ENCODE measurements at places on chromosomes 2 and 18.

DNA sequence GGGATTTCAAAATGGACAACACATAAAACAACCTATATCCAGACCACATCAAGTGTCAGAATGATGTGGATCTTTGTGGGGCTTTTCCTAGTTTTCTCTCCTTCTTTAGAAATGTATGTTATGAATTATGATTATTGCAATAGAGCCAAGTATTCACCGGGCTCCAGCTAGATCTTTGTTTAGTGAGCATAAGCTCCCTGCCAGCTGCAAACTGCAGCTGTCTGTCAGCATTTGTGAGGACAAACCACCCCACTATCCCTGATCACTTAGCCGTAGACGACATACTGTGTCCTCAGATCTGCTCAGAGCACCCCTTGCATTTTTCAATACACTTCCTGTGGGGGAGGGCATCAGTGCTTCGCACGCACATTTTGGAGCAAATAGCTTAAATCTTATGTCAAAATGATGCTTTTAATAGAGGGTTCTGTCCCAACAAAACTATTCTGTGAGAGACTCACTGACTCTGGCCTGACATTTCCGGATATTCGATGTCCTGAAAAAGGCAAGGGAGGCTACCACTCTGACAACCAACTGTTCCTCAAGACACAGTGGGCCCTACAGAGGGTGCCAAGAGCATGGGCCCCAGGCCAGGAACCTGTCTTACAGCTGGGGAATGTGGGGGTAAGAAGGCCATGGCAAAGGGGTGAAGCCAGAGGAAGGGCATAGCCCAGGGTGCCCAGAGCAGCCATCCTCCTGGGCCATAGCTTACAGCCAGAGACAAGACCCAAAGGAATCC is 346.0 kb downstream of the ARHGAP15 start:
- DNase-seq = no peak

DNA sequence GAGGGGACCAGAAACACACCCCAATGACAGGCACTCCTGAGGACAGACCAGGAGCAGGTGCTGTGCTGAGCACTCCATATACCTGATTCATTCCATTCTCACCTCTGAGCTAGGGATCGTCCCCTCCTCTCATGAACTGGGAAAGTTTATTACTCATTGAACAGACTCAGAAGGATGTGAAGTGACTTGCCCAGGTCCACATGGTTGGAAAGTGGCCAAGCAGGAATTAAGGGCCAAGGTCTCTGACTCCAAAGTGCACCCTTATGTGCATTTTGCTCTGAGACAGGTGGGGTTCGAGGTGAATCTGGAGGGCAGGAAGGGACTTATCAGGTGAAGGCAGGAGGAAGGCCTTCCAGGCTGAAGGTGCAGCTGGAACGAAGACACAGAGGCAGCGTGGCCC is 25.1 kb upstream of the PLB1 start:
- no peak for DNase-seq

GRCh38 chr2:46459694-46460093 is 19.7 kb upstream of the TMEM247 start:
- DNase-seq = no peak

DNA sequence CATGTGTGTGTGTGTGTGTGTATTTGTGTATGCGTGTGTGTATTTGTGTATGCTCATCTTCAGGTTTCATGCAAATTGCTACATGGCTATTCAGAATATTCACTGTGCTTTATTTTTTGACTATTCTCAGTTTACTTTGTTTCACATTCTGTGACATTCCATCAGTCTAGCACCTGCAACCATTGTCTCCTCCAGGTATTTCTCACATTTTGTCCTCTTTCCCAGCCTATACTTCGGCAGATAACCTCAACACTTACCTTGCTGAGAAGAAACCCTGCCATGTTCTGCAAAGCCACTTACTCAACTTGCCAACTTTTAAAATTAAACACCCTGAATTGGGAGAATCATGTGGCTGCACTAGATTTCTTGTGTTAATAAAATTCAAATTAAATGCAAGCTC is 135.4 kb upstream of the REG3A start:
- DNase-seq = no peak

DNA sequence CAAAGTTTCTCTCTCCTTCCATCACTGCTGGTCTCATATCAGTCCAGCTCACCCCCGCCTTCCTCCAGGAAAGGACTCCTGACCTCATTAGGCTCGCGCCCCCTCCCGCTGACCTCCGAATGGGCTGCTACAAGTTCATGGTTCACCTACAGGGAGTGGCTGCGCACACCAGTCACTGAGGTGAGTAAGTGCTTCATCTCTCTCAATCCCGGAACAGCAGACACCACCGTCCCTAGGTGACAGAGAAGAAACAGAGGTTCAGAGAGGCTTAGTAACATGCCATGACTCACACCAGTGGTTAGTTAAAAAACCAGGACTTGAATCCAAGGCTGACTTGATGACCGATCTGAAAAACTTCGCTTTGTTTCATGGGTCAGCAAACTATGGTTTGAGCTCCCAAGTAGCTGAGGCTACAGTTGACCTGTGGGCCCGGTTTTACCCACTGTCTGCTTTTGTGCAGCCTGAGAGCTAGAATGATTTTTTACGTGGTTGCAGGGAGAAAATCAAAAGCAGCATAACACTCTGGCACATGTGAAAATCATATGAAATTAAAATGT is 42.0 kb downstream of the ZFP36L2 start:
- DNase-seq = no peak

GRCh38 chr18:56492136-56492535 is 146.3 kb downstream of the TXNL1 start:
- DNase-seq = no peak

- no peak for DNase-seq
Observed at GRCh38 chr2:158805936-158806335, 10.8 kb downstream of the DAPL1 start.

GRCh38 chr2:239773228-239774141 is 251.7 kb downstream of the NDUFA10 start:
- DNase-seq = peak; percentile 71

- no peak for DNase-seq
Observed at GRCh38 chr18:570697-571096, 9.5 kb upstream of the CETN1 start.

GRCh38 chr18:32148185-32148870 is 41.5 kb upstream of the MEP1B start:
- DNase-seq = no peak

DNA sequence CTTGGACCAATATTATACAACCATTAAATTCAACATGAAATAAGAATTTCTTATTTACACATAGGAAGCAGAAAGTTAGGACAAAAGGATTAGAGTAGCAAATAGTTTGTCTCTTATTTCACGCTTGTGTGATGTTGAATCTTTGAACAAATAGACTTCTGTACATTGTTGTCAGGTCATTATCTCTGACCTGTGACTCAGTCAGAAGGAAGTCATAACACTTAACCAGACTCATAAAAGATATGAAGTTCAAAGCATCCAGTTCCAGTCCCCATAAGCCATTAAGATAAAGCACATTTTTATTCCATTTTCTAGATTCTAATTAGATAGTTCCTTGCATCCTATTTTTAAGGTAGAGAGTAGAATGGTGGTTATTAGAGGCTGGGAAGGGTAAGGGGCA is 130.8 kb downstream of the UPP2 start:
- DNase-seq = no peak

DNA sequence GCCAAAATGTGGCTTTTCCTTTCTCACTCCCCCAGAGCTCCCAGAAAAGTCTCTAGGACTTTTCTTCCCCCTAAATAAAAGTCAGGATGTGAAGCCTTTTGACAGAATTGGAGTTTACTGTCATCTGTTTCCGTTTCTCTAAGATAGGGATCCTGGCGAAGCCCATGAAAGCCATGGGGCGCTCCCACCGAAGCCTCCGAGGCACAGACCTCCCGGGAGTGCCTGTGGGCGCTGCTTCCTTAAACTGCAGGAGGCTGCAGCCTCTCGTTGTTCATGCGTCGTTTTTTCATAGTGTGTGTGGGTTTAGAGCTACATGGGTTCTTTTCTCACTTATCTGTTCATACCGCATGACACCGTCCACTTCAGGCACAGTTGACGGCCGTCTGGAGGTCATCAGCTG is 56.8 kb downstream of the ASAP2 start:
- no peak for DNase-seq

DNA sequence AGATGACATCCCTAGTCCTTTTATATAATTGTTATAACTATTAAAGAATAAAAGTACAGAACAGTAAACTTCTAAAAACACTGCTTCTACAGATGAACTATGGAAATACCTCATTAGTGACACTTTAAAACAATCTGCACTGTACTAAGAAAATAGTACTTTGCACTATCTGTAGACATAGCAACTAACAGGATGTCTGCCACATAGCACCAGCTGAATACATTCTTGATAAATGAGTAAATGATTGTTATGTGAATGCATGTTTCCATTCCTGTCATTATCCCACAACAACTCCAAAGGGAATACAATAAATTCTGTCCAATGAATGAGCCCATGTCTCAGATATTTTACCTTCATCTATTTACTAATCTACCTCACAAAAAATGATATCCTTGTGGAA is 115.3 kb upstream of the SLC35G4 start:
- DNase-seq = no peak

DNA sequence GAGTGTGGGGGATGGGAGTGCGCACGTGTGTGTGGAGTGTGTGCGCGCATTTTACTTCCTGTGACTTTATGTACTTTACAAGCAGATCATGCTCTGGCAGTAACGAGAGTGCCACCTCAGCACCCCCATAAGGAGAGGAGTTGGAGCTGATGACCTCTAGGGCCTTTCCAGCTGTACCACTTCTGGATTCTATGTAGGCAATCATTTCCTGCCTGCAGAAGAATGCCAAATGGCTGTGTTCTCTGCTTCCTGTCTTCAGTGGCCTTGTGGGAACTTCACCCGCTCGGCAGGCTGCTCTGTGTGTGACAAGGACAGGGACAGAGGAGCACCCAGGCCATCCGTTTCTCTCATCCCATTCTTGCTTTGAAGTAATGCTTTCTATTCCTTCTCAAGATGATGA is 22.8 kb upstream of the ZNF385B start:
- DNase-seq = peak; percentile 54

GRCh38 chr18:27184115-27185024 is 738 bp downstream of the CHST9 start:
- DNase-seq = peak; percentile 67

DNA sequence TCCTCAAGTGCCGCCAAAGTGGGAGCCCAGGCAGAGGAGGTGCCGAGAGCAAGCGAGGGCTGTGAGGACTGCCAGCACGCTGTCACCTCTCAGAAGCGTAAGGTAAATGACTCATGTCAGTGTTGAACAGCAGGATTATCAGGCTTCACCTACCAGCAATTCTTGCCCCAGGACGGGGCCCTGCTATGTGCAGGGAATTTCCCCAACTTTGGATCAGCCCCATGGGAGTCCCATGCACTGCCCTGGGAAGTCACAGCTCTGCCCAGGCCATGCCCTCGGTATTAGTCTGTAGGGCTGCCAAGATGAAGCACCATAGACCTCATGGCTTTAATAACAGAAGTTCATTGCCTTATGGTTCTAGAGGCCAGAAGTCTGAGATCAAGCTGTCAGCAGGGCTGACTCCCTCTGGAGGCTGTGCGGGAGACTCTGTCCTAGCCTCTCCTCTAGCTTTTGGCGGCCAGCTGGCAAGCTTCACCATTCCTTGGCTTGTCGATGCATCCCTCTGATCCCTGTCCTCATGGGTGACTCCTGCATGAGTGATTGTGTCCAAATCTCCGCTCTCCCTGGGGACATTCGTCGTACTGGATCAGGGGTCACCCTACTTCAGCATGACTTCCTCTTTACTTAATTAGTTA is 55.9 kb downstream of the TRPM8 start:
- DNase-seq = no peak

GRCh38 chr2:199956062-199956380 is 639 bp downstream of the MAIP1 start:
- no peak for DNase-seq

GRCh38 chr2:109353806-109354745 is 225.1 kb downstream of the SH3RF3 start:
- no peak for DNase-seq

GRCh38 chr18:35203067-35203466 is 37.8 kb upstream of the ZNF397 start:
- no peak for DNase-seq

- DNase-seq = no peak
Observed at GRCh38 chr2:188076149-188077056, 215.3 kb upstream of the GULP1 start.

DNA sequence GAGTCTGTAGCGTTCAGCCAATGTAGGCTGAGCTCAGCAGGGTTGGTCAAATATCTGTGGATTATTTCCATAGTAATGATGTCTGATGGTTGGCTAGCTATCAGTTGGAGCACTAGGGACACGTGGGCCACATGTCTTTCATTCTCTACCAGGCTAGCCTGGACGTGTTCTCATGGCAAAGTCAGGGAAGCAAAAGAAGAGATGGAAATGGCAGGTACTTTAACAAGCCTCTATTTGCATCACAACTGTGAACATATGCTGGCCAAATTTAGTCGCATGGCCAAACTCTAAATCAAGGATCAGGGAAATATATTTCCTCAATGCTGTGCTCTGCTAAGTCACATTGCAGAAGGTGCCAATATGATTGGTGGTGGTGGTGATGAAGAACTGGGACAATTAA is 371.6 kb upstream of the CHST9 start:
- no peak for DNase-seq

DNA sequence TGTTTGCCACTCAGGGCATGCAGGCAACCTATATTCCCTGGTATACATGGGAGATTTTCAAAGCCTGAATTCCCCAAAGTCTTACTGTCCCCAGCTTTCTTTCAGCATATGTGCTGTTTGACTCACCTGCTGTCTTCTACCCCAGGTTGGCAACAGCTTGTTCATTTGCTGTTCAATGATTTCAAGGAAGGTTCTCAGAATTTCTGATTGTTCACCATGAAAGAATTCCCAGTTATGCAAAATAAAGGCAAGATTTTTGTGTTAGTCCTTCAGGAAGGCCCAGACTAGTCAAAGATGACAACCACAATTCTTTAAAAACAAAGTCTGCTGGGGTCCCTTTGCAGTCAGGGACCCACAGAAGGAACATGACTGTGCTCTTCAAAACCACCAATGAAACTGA is 1057.8 kb upstream of the CDH2 start:
- DNase-seq = no peak

DNA sequence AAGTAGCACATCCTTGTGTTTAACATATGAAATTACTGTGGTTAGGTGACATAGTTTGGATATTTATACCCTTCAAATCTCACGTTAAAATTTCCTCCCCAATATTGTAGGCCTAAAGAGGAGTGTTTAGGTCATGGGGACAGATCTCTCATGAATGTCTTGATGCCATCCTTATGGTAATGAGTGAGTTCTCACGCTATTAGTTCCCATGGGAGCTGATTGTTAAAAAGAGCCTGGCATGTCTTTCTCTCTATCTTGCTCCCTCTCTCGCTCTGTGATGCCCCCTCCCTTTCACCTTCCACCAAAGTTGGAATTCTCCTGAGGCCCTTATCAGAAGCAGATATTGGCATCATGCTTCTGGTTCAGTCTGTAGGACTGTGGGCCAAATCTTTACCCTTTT is 660.1 kb downstream of the ADCYAP1 start:
- DNase-seq = no peak

GRCh38 chr2:65214361-65214760 is 13.3 kb upstream of the ACTR2 start:
- DNase-seq = no peak

DNA sequence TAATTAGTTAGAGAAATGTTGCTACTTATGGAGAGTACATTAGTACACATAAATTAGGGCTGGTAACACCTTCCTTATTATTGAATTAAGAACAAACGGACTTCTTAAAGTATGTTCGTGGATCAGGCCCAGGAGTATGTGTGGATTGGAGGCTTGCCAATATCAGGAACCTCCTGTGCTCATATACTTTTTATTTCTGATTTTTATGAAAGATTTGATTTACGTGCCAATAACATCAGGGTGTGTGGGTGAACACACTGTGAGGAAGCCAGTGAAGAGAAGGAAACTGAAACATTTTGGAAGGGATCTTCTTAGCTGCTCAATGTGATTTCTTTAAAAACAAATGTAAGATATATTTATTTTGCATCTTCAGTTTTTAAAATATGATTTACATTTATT is 113.0 kb downstream of the EFEMP1 start:
- DNase-seq = no peak
